Activated CD8-positive, alpha-beta T cell treated with anti-CD3 and anti-CD28 coated beads for 36 hours (primary cell): ENCODE measurements at places on chromosomes 5 and 9. TPM values are rescaled to one million over a fixed set of nuclear protein-coding genes. Genes with fewer than 3 reads are reported as not detected.

LCN9 gene
- not detected for total RNA-seq

CDH9 gene
- total RNA-seq, result not detected

RGS3 gene
- total RNA-seq, result 51.5 TPM

IFNA21 gene
- total RNA-seq, result not detected

LCP2 gene
- 243 TPM for total RNA-seq

ARHGAP26 gene
- total RNA-seq, result 12.7 TPM

ATP10B gene
- total RNA-seq, result not detected

PCDHGB3 gene
- 0.07 TPM for total RNA-seq

PRRC1 gene
- total RNA-seq, result 38.0 TPM

PAPPA gene
- total RNA-seq, result not detected

TMEM174 gene
- total RNA-seq, result not detected

SLCO6A1 gene
- not detected for total RNA-seq

FOXD4L6 gene
- total RNA-seq, result not detected

IL3 gene
- total RNA-seq, result 0.25 TPM

GAS1 gene
- not detected for total RNA-seq
